ENCODE measurements at places on chromosomes 7 and 10.

GRCh38 chr7:123305840-123306375 is 106.1 kb upstream of the SLC13A1 start:
- DNase-seq = no peak

DNA sequence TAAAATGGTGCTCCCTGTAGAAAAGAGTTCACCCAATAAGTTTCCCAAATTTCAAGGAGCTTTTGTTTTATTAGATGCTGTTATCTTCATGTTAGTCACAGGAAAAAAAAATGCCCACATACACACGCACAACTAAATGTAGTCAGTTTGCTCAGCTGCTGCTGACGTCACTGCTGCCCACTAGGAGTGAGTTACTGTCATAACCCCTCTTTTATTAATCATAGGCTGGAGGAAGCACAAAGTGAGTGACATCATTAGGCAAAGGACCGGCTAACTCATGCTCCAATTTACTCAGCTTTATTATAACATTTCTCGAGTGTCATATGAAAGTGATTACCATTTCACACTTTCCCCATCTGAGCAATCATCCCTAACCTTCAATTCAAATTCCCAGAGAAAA is 6.7 kb upstream of the INHBA start:
- DNase-seq = no peak

DNA sequence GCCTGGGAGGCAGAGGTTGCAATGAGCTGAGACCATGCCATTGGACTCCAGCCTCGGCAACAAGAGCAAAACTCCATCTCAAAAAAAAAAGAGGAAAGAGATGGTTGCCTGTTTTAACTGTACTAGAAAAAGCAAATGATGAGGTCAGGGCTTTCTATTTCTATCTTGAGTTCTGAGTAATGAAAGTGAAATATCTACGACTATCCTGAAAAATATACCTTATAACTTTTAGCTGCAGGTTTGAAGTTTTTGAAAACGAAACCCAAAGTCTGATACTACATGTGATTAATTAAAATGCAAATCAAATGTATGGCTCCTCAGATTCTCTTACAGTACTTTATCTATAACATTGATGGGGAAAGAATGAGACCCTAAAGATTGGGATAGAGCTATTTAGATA is 636.2 kb upstream of the LRRN3 start:
- no peak for DNase-seq

DNA sequence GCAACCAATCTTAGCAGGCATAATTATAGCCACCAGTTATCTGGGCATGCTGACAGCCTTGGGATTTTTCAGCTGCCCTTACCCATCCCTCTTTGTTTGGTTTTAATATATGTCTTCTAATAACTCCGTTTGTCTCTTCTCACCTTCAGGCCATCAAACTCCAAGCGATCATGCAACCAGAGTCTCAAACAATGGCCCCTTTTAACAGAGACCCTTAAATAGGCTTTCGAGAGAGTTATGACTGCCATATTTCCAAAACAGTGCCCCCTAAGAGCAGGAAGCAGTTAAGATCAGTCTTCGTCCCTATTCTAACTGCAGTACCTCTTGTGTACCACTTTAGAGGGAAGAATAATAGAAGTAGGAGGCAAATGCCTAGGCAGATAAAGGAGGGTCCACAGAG is 157.5 kb downstream of the DGKB start:
- no peak for DNase-seq

DNA sequence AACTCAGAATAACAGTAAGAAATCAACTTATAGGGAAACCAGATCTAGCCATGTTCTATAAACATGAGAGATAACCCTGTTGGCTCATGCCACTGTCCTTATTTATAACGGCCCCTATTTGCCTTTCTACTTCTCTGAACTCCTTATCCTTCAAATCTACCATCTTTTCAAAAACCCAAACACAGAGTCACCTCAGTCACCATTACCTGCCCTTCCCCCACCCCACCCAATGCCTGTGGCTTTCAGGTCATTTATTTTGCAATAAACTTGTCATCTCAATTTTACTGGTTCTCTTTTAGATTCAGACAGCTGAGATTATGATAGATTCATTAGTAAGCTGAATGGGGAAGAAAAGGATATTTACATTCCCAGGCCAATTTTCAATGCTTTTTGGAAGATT is 53.6 kb downstream of the KMT2C start:
- no peak for DNase-seq

GRCh38 chr10:110009736-110010475 is 2.1 kb downstream of the ADD3 start:
- peak; percentile 39 for DNase-seq
